T-helper 9 cell (primary cell): ENCODE measurements at places on chromosomes 1 and 21.

DNA sequence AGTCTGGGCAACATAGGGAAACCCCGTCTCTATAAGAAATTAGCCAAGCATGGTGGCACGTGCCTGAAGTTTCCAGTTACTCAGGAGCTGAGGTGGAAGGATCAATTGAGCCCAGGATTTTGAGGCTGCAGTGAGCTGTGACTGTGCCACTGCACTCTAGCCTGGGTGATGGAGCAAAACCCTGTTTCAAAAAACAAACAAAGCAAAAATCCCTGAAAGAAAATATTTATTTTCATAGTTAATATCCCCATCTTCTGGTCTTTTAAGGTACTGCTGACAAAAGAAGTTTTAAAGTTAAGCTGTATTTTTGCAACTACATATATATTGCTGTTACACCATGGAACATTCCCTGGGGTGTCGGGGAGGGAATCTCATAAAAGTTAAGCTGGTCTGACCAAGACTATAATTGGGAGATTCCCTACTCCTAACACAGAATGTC, 26.0 kb downstream of the VAMP4 start:
- no peak for DNase-seq

GRCh38 chr1:32246888-32247273, at the start of gene FAM167B:
FAM167B (plus strand) TSS chr1:32247222; CDS start chr1:32247422, 200 bp downstream.
- DNase-seq, result no peak

DNA sequence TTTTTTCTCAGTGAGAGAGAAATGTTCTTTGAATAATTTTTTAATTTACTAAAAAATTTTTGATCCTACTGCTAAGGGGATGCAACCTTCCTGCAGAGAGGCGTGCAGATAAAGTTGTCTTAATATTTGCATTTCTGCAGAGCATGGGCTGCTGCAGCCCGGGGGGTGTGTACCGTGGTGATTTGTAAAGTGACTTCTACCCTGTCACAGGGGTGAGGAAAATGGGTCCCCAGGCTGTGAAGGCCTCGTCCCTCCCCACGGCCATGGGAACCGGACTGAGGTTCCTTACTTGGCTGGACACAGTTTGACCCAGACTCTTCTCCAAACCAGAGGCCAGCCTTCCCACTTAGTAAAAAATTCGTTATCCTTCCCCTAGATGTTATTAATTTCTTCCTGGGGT, 9.5 kb upstream of the C1orf174 start:
- no peak for DNase-seq

GRCh38 chr1:109884242-109884891, 26.3 kb upstream of the CSF1 start:
- no peak for DNase-seq

- DNase-seq, result no peak
Measured at GRCh38 chr21:35982717-35983116, 77.6 kb downstream of the SETD4 start.

DNA sequence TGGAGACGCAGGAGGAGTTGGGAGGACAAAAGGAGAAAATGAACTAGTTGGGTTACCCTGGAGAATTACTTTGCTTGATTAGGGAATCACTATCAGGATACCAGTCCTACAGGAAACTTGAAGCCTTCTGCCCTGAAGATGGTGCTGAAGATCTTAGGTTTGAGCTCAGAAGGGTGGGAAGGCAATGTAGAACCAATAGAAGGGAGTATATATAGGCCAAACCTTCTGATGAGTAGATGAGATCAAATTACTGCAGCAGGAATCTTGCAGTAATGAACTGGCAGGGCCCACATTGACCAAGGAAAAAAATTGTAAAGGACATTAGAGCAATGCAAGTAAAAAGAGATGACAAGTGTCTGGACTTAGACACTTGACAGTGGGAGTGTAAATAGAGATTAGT, 116.3 kb upstream of the CACYBP start:
- no peak for DNase-seq
